ENCODE measurements at places on chromosomes 7 and 10.

- DNase-seq: no peak
Observed at GRCh38 chr10:124566981-124567835, 105.6 kb downstream of the LHPP start.

DNA sequence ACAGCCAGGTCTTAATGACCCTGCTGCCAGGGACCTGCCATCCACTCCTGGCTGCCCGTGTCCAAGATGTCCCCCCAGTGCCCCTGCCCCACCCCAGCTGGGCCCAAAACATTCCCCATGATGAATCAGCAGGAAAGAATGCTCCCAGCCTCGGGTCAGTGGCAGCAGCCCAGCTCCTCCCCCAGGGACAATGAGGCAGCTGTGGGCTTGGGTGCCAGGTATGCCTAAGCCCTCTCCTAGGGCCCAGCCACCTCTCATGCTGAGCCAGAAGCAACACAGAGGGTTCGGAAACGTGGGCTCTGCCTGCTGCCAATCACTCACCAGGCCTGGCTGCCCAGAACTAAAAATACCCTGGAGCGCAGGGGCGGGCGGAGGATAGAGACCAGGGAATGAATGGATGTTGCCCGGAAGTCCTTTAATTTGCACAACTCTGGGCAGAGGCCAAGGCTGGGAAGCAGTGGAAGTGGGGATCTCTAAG lies 1.5 kb upstream of the LOXL4 start:
- DNase-seq: peak; percentile 84

DNA sequence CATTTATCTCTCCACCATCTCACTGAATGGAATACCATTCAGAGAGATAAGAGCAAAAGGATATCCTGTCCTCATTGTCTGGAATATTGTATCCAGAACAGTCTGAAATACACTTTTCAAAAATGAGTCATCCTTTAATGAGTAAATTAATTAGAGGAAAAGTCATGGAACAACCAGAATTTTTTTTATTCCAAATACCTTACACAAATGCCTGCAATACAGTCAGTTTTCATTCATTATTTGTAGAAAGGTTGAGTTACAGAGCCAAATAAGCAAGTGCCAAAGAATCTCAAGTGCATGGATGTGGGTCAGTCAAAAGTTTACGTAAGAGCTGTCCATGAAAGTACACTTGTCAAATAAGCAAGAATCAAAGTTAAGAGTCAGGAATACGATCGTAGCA lies 482.6 kb downstream of the IPMK start:
- no peak for DNase-seq

GRCh38 chr7:149844445-149844844 lies 6.3 kb downstream of the ZNF862 start:
- DNase-seq: no peak

DNA sequence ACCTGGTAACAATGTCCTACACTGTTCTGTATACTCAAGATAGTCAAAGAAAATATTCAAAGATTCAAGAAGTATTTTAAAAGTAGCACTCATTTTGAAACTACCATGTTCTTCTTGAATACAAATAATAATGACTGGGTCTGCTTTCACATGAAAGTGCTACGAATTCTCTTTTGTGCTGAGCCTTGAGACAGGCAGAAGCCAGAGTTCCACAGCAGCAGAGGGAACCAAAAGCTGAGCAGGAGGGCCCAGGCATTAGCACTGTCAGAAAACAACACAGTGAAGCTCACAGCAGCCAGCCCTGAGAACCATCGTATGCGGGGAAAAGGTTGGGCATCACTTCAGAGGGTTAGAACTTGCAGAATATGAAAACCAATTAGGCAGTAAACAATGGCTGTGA lies 38.9 kb downstream of the ANKMY2 start:
- no peak for DNase-seq

DNA sequence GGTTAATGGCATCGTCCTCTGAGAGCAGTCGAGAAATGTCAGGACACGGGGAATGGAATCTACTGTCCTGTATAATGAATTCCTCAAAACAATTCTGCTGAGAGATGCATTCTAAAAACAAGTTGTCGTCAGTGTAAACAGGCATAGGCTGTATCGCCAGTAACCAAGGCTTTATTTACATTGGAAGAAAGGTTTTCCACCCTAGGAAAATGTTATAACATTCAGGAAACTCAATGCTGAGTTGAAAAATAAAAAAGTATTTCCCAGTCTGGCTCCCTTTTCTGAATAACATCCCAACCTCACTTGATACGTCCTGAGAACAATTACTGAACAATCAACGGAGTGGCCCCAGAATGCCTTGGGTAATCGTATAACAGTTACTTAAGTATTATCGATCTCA lies 79.6 kb upstream of the UCN3 start:
- DNase-seq: no peak

DNA sequence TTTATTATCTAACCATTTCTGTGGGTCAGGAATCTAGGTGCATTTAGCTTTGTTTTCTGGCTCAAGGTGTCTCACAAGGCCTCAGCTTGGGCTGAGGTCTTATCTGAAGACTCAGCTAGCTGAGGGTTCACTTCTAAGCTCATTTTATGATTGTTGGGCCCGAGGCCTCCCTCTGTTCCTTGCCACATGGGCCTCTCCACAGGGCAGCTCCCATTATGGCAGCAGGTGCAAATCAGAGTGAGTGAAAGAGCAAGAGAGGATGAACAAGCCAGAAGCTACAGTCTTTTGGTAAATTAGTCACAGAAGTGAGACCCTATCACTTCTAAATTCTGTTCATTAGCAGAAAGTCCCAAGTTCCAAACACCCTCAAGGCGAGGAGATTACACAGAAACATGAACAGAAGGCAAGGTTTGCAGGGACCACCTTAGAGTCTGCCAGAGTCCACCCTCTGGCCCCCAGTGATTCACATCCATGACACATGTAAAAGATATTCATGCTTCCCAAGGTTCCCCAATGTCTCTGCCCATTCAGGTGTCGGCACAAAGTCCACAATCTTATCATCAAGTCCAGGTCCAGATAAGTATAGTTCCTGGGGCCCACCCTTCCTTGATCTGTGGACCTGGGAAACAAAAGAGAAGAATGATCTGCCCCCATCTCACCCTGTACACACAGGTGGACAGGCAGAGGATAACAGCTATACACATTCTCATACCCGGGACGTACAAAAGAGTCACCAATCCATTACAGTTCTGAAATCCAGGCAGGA lies 23.7 kb downstream of the FIGNL1 start:
- DNase-seq: no peak

DNA sequence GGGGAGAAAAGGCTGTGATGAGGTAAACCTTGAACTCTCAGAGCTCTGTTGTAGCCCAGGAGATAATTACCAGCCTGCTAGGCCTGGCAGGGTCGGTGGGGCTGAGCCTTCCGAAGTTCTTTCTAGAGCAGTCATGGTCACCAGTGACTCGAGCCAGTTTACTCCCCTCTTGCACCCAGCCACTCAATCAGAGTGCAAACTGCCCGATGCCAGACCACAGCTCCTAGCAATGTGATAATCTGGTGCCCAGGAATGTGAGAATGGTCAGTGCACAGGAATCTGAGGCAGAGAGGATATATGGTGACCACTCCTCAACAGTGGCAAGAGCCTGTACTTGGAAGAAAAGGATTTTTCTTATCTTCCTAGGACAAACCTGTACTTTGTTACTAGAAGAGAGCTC lies 46.4 kb upstream of the KMT2E start:
- DNase-seq: no peak

DNA sequence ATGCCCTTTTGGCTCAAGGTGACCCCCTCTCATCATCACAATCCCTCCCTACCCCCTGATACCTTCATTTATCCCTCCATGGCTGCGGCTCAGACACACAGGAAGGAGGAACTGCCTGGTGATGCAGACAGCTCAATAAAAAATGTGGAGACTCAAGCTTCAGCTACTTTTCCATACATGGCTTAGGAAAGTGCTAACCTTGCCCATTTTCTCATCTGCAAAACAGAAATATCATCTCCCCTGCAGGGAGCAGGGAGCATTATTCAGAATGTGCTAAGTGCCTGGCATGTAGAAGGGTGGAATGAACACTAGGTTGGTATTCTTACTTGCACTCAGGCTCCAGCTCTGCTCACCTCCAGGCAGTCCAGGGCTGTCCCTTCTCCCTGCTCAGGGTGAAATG lies 23.8 kb downstream of the CXCL12 start:
- DNase-seq: no peak

GRCh38 chr7:71776726-71777125 lies 635.4 kb downstream of the CALN1 start:
- DNase-seq: no peak

DNA sequence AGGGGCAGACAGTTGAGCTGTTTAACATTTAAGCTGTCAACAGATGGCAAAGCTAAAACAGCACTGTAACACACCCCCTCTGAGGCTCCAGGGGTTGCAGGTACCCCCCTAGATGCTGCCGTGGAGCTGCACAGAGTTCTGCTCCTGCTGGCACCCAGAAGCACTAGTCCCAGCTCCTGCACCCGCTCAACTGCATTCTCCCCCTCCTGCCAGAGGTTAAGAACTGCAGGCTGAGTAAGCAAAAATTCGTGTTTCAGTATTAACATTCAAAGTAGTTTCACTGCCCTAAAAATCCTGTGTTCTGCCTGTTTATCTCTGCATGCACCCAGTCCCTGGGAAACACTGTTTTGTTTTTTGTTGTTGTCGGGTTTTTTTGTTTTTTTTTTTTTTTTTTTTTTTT lies 790.8 kb upstream of the KCND2 start:
- DNase-seq: no peak

GRCh38 chr7:128833148-128833945 lies 3.1 kb downstream of the FLNC start:
- DNase-seq: peak; percentile 88

GRCh38 chr7:117759950-117760640 lies 113.1 kb downstream of the CTTNBP2 start:
- DNase-seq: no peak

DNA sequence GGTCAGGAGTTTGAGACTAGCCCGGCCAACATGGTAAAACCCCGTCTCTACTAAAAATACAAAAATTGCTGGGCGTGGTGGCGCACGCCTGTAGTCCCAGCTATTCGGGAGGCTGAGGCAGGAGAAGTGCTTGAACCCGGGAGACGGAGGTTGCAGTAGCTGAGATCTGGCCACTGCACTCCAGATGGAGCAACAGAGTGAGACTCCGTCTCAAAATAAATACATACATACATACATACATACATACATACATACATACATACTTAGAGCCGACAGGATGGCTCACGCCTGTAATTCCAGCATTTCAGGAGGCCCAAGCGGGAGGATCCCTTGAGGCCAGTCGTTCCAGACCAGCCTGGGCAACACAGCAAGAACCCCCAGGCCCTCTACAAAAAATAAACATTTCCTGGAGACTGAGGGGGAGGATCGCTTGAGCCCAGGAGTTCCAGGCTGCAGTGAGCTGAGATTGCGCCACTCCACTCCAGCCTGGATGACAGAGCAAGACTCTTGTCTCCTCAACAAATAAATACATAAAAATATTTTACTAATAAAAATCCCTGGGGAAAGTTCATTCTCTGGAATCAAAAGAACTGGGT lies 90.9 kb upstream of the TNRC18 start:
- DNase-seq: no peak

GRCh38 chr7:31782411-31782991 lies 95.5 kb downstream of the PPP1R17 start:
- DNase-seq: no peak

DNA sequence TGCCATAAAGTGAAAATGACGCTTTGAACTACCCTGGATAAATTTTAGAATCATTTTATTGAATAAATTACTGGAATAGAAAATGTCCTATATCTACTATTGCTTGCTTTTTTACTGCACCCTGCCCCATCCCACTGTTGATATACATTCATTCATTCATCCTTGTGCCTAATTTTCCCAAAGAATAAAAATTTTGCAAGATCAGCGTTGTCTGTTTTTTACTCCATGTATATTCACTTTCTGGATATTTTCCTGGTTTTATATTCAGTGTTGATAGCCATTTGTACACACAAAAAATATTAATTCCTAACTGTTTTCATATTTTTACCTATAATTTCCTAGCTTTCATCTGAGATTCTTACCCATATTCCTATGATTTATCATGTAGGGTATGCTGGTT lies 262.9 kb upstream of the MAGI2 start:
- no peak for DNase-seq

DNA sequence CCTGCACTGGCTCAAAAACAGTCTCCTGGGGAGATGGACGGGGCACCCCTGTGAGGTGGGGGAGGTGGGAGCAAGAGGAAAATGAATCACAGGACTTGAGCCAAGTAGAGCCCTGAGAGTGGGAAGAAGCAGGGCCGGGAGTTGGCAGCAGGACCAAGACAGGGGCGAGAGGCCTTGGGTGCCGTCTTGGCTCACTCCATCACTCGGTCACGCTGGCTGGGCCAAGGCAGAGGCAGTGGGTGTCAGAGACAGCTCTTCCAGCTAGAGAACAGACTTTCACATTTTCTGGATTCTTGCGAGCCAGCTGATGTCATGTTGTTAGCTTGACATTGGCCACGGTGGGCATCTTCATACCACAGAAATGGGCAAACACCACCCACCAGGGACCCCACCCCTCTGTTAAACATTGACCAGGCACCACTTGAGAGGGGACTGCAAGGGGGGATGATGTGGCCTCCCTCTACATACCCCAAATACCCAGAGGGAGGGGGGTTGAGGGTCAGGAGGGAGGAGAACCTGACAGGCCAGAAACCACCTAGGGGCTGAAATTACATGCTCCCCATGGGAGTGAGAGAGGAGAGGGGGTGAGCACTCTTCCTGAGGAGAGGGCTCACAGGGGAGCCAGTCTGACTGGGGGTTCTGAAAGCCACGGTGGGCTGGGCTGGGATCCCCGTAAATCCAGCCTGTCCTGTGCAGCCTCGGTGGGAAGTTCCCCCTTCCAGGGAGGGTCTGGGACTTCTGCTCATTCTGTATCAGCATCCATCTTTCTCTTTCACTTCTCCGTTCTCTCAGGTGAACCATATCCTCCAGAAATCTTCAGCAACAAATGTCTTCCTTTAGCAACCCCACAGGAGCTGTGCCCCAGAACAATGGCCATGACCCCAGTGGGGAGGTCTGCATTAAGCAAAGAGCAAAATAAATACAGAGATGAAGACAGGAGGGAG lies 19.6 kb downstream of the CAMK2B start:
- no peak for DNase-seq
